Epithelial cell of proximal tubule (primary cell): ENCODE measurements at places on chromosomes 16 and 17. TPM values are rescaled to one million over a fixed set of nuclear protein-coding genes. Genes with fewer than 3 reads are reported as not detected.

The KCNH6 gene
- total RNA-seq: not detected in 2 replicates

The NLE1 gene
- total RNA-seq: 27.0 and 38.8 TPM in 2 replicates

The ANKFN1 gene
- not detected in 2 replicates for total RNA-seq

The GJC1 gene
- total RNA-seq: 42.4 and 42.5 TPM in 2 replicates

DNA sequence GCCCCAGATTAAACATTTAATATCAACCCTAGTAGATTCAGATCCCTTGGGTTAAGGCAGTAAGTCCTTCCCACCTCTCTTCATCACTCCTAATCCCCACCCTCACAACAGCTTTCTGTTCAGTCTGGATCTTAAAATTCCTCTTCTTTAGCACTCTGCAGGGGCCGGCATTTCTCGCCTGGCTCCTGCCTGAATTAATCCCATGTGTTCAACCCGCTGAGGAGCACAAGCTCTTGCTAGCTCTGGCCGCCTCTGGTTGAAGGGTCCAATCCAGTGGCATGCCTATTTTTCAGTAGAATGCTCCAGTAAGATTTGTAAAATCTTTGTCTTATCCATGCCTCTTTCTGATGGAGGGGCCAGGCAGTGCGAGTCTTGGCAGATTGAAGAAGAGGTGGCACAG, 59.2 kb downstream of the CYB5B start:
- DNase-seq: no peak

DNA sequence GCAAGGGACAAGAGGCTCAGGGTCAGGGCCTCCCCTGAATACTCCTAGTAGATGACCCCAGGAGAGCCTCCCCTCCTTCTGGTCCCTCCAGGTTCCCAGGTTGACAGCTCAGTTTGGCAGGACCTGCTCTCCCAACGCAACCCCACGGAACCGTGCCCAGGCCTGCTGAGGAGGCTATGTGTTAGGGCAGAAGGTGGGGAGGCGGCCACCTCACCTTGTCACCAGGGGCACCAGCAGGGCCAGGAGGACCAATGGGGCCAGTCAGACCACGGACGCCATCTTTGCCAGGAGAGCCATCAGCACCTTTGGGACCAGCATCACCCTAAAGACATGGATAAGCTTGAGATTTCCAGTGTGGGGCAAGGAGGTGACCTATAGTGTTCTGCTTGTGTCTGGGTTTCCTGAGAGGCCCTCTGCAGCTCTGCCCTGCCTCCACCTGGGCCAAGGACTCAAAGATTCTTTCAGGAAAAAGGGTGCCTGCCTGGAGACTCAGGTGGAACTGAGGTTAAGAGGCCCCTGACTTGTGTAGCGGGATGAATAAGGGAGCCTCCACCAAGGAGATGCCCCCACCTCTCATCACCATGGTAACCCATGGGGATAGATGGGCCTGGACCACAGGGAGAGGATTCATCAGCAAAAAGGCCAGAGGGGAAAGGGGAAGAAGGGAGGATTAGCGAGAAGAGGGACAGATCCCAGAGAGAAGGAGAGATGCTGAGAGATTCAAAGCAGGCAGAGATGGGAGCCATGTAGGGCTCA, 10.7 kb downstream of the COL1A1 start:
- DNase-seq: no peak

DNA sequence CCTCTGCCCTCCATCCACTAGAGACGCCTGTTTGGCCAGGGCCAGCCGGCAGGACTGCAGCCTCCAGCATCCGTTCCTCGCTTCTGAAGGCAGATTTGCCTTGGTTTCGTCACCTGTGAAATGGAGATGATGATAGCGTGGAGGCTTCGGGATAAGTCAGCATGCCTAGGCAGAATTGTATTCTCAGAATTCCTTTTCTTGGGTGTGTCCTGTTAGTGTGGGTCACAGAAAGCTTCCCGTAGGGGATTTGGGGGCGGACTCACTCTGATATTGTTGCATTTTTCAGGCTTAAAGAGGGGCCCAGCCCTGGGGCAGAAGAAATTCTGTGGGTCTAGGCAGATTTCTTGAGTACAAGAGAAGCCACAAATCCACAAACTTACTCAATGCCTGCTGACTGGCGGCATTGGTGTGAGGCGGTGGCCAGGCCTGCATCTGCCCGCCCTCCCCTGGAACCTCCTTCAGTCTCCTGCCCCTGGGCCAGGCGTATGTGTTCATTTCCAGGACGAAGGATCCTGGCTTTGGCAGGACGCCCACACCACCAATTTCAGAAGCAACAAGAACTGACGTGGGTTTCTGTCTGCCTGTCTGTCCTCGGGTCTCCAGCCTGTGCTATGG, 17.6 kb downstream of the CCDC42 start:
- DNase-seq: no peak

- DNase-seq: no peak
These were observed 2.5 kb upstream of the ARHGAP23 start for GRCh38 chr17:38425744-38426143.

- no peak for DNase-seq
These were observed 761.3 kb upstream of the KIF2B start for GRCh38 chr17:53061446-53061845.

DNA sequence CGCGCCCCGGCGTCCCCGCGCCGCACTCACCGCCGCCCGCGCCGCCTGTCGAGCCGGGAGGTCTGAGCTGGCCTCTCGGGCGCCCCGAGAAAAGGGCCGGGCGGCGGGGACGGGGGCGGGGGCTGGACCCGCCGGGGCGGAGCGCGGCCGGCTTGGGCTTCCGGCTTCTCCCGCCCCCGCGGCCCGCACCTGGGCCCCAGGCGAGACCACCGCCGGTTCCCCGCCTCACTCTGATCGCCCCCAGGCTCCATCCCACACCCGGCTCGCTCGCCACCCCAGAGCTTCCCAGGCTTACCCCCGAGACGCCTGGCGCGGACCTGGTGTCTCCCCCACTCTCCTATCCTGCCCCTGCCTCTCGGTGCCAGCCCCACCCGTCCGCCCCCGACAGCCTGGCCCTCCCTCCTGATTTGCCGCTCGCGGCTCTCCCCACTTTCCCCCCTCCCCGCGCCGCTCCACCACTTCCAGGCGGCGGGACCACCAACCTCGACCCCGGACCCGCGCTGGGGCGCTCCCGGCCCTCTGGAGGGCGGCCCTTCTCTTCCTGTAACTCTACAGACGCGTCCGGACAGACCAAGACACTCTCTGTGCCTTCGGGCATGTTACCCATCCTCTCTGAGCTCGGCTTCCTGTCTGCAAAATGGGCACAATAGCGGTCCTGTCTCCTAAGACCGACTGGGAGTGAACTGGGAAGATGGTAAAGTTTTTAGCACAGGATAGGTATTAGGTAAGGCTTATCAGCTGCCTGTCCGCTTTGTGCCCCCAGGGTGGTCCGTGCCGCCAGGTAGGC, at the start of gene LITAF:
TSS of gene LITAF (minus strand) at position 64 of the 787 bp plus-strand sequence. CDS start 30,189 bp downstream, outside the sequence.
- DNase-seq: no peak

DNA sequence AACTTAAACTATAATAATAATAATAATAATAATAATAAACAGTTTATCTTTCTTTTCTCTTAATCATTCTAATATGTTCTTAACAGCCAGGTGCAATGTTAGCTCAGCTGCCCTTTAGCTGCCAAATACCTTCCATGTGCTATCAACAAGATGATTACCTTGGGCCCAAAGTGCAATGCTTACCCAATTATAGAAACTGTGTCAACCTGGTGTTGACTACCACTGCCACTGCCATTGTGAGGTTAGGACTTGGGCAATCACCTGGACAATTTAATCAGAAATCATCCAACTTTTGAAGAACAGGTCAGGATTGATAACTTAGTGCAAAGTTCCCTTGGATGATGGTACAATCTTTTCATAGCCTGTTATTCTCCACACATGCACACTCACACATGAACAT, 371.8 kb upstream of the SALL1 start:
- DNase-seq: no peak

- no peak for DNase-seq
These were observed 63.3 kb upstream of the HLF start for GRCh38 chr17:55201308-55201932.
